Amniotic stem cell (primary cell): ENCODE measurements at places on chromosomes 13 and 19.
A peak's percentile ranks its signal among the peaks of the same experiment; 100 is the strongest.

DNA sequence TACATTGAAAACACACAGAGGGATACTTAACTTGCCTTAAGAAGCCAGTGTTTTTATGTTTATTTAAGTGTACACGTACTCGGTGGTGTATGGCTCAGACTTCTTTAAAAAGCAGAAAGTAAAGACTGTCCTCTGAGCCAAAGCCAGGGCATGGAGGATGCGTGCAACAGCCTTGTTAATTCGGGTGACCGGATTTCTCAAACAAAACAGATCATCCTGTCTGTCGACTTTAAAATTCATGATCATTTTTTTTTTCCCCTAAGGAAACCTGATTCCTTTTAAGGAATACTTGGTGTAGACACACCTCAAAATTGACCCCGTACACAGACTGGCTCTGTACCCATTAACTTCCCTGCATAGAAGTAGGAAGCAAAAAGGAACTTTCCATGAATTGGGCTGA, 124.7 kb upstream of the RNF113B start:
- peak; percentile 44 for DNase-seq

- no peak for DNase-seq
Observed at GRCh38 chr13:91181892-91182291, 165.6 kb upstream of the MIR17HG start.

DNA sequence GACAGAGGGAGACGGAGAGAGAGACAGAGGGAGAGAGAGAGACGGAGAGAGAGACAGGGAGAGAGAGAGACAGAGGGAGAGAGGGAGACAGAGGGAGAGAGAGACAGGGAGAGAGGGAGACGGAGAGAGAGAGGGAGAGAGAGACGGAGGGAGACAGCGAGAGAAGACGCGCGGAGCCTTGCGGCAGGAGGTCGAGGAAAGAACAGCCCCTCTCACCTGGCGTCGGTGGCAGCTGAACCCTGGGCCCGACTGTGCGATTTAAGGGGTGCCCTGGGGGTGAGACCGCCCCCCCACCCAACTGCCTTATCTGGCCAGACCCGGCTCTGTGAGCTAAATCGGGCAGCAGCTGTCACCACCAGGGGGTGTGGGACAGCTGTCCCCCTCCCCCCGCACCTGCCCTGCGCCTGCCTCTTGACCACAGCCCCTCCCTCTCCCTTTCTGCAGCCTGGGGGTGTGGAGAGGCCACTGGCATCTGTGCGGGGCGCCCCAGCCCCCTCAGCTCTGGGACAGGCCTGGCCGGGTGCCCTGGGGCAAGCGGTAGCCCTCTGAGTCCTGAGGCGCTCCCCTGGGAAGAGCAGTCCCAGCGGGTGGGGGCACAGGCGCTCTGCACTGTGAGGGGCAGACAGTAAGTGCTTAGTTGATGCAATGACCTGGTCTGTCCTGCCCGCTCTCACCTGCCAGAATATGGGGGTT, 10.8 kb downstream of the JOSD2 start:
- DNase-seq = no peak

GRCh38 chr13:46605825-46606554, 53.0 kb downstream of the LRCH1 start:
- no peak for DNase-seq

DNA sequence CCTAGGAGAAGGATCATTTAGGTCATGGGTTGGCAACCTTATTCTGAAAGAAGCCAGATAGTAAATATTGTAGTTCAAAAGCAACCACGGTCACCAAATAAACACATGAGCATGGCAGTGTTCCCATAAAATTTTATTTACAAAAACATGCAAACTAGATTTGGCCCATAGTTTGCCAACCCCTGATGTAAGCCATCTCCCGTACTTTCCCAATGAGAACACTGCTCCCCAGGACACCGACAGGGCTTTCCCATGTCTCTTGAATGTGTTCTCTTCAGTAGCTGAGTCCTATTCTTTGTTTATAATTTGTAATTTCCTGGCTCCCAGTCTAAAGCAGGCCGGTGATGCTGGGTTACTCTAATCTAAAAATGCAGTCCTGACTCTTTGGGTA, 239.6 kb downstream of the LHFPL6 start:
- no peak for DNase-seq

- DNase-seq = no peak
Observed at GRCh38 chr13:50990818-50991506, 81.4 kb downstream of the RNASEH2B start.

GRCh38 chr19:32819419-32820400, 49.9 kb downstream of the SLC7A9 start:
- DNase-seq = no peak

DNA sequence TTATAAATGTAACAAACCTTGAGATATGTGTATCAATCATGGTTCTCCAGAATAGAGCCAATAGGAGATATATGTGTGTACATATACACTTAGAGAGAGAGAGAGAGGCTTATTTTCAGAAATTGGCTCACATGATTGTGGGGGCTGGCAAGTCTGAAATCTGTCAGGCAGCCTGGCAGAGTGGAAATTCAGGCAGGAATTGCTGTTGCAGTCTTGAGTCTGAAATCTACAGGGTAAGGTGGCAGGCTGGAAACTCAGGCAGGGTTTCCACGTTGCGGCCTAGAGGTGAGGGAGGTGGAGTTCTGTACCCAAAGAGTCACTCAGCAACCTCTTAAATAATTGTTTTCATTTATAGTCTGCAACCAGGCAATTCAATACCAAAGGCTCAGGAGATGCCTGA, 218.4 kb downstream of the B3GLCT start:
- DNase-seq = no peak

DNA sequence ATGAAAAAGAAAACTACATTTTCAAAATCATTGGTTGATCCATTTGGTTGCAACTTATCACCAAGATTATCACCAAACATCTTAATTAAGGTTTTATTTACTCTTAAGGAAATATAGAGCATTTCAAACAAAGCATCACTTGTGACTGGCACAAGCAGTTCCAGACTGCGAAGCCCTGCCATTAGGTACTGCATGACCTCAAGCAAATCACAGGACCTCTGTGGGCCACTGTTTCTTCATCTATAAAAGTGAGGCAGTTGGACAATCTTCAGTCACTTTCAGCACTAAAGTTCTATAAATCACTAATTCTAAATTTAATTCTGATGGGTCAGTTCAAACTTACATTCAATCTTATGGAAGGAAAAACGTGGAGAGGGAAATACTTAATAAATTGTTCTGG, 2.0 kb downstream of the ELF1 start:
- DNase-seq = no peak

DNA sequence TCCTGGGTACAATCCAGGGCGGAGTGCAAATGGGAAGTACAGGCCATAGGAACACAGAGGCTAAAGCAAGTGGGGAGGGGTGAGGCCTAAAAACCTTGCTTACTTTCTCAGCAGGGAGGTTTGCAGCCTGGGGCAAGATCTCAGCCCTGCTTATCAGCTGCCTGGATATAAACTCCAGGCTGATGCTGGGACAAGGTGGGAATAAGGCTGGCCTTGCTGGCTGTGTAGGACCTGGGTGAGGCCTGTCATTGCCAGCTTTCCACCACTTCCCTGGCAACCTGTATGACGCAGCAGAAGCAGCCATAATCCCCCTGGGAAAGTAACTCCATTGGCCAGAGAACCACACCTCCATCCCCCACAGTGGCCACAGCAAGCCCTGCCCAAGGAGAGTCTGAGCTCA, 279.1 kb upstream of the ATXN8OS start:
- no peak for DNase-seq

DNA sequence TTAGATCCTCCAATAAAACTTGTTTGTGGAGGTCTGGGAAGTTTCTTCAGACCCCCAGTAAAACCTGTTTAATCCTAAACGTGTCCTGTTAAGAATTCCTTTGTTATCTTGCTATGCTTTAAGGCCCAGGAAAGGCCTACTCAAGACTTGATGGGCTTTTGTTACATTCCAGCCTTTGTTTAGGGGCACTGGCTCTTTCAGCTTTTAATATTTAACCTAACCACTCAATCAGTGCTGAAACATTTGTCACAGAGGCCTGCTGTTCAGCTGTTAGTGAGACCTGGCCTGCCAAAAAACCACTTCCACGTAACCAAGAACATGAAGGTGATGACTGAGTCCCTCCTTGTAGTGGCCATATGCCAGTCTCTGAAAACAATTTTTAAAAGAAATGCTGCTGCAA, 41.7 kb downstream of the PCDH17 start:
- no peak for DNase-seq

GRCh38 chr13:112062072-112062567, 4.8 kb upstream of the SOX1 start:
- DNase-seq = no peak

- no peak for DNase-seq
Observed at GRCh38 chr13:85586422-85586831, 212.8 kb downstream of the SLITRK6 start.

DNA sequence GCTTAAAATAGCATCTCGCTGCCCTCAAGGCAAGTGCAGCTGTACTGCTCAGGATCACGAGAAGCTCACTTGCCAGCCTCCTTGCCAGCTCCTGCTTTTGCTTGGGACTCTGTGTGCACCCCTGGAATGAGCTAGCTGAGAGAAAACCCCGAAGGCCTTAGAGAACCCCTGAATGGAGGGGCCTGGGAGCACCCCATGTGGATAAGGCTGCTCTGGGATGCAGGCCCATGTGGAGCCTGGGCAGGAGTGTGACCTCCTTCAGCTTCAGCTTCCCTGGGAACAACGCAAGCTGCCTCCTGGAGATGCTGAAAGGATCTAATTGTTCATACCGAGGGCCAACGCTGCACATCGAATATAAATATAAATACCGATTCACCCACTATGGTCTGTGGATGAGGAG, 109.2 kb downstream of the HSPH1 start:
- no peak for DNase-seq

DNA sequence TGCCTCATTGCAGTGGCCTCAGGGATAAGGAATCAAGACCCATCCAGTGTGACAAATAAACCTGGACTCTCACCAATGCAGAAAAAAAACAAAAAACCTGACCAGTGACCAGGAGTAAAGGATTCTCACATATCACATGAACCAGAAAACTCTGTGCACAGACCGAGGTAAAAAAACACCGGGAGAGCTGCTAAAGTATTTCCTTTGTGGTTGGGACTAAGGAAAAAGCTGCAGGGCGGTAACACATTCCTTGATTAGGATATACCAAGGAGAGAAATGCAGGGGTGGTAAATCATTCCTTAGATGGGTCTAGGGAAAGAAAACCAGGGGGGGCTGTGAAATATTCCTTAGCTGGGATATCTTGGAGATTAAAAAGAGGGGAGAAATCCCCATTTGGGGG, 64.8 kb upstream of the ZNF85 start:
- no peak for DNase-seq

GRCh38 chr19:17865364-17866311, 5.9 kb downstream of the RPL18A start:
- no peak for DNase-seq

GRCh38 chr13:49190901-49191300, 29.2 kb upstream of the MLNR start:
- DNase-seq = no peak

DNA sequence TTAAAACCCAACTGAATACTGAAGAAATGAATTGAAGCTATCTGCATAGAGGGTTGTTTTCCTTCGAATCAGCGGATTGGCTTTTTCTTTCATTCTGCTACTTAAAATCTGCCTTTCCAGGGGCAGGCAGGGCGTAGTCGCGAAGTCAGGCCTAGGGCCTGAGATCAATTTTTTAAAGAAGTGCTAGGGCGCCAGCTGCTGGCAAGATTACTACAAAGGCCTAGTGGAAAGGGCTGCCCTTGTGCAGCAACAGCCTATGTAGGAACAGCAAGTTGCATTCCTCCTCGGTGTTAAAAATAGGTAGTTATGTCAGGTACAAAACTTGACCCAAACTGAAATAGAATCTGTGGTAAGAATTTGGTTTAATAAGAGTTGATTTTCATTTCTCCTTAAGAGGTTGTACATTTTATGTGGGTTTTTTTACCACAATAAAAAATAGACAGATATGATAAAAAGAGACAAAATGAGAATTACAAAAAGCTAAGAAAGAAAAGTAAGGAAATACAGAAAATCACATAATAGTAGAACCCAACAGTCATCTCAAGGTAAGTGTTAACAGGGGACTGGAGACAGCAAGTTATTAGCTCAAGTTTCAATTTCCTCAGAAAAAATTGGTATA, 9.5 kb upstream of the URAD start:
- DNase-seq = no peak

- DNase-seq = no peak
Observed at GRCh38 chr13:90776051-90776748, 571.3 kb upstream of the MIR17HG start.

DNA sequence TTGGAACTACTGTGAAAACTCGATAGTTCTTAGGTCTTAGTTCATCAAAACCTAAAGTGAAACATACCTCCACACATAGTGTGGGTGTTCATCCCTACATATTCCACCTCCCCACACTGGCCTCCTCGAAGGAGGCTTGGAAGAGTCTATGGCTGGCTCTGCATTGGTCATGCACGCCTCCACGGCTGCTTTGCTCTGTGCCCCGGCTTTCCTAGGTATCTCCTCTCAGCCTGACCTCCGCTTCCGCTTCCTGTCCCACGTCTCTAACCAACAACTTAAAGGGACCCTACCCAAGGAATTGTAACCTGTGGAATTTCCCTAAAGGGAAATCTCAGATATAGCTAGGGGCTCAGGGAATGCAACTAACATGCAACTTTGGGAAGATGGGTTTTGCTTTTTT, 79.7 kb upstream of the MBNL2 start:
- DNase-seq = no peak

DNA sequence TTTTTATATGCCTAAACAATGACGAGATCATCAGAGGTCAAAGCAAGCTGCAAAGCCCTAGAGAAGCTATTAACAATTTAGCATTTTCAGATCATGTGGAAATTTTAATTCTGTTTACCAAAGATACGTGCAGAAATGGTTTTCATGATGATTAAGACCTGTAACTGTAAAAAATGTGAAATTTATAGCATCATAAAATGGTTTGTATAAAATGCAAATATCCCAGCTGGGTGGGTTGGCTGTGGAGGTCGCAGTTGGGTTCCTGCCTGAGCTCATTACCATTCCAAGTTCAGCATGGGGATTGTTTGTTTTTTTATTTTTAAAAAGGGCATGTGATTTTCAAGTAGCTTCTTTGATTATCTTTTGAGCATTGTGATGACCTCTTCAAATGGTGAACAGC, 47.9 kb upstream of the SIAH3 start:
- DNase-seq = no peak

DNA sequence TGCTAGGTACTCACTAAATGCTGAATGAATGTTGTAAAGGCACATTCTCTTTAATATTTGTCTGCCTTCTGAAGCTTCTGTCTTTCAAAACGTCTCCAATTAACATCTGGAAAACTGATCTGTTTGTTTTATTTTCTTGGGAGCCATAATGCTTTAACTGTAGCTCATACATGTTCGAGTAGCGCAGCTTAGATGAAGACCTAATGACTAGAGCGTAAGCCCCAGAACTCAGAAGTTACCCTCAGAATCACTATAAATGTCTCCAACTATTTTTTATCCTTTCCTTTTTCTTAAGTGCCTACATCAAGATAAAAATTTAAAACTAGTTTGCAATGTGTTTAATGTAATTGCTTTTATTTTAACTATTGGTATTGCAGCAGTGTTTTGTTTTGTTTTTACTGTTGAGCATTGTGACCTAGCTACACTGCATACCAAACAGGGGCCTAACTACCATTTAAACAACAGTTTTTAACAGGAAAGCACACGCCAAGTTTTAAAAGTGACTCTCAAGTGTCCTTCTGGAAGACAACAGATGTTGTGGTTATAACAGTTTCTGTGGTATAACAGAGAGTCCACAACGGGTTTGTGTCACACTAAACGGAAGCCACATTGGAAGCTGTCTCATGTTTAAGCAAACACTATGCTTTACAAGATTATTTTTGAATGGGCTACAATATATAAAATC, 42.0 kb downstream of the MRPL57 start:
- DNase-seq = no peak
